ENCODE measurements at places on chromosomes 6 and 20.

DNA sequence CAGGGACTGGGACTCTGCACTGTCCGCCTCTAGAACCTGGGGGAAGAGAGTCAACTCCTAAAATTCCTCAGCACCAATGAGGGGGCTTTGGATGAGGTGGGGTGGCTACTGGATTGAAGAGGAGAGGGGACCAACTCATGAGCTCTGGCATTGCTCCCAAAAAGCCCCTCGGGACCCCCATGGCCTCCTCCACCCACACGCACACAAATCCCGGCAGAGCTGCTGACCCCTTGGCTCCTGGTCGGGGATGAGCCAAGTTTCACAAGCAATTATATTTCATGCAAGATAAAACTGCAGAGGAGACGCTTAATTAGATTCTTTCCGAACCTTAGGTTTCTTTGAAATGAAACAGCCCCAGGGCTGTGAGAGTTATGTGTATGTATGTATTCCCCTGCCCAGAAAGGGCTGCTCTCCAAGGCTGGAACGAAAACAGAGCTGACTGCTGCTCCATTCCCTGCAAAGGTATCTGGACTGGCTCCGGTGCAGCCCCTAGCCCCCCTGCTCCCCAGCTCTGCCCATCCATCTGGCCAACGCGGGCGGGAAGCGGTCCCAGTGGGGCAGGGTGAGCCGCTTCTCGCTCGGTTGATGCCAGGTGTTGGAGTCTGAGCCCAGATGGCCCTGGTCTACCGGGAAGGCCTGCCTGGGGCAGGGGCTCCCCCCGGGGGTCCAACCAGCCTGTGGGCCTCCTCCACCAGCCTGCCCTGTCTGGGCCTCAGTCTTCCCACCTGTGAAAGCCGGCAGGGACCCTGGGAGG, 46.8 kb upstream of the STX16 start:
- no peak for DNase-seq

GRCh38 chr6:119024111-119024510, 54.4 kb downstream of the FAM184A start:
- no peak for DNase-seq

DNA sequence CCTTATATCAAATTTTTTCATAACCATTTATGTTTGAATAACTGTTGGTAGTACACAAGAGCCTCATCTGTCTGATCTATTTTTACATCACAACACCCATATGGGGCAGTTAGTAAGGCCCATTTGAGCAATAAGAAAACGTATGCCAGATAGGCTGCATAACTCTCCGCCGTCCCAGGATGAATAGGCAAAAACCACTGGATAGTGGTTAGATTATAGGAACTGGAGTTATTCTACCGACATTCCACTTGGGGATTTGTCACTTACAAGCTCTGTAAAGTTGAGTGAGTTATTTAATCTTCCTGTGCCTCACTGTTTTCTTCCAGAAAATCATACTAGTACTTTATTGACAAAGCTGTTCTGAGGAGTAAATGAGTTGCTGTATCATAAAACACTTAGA, 881.9 kb downstream of the QKI start:
- DNase-seq, result no peak

- no peak for DNase-seq
Observed at GRCh38 chr6:52045481-52045880, 41.9 kb downstream of the PKHD1 start.

DNA sequence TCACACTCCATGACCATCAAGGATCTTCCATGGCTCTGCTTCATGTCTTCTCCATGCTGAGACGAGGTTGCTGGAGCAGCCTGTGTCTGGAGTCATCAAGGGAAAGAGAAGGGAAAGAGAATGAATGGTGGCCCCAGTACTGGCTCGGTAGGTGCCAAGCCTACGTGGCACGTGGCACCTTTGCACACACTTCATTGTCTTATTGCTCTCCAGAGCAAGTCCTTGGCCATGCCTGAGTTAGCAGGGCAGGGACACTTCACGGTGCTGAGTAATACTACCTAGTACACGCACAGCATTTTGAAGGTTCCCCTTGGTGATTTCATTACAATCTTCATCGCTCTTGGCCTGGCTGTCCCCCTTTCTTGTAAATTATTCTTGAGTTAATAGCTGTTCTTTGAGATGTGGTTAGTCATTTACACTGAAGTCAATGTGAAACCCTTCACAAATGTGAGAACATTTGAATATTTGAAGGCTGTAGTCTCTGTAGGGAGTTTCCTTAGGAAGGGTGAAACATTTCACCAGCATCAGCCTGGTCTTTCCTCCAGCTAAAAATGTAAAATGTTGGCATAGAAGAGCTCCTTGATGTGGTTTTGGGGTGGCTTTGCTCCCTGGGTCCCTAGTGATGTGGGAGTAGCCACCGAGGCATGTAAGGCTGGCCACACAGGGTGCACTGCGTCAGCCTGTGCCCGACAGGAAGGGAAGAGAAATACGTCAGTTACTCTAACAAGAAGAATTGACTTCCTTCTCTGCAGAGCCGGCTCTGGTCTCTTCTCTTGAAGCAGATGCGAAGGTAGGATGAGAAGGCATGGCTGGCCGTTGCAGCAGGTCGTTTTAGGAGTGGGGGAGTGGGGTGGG, at the start of gene SYTL3:
Gene SYTL3 (plus strand): TSS at position 766 of the 855 bp plus-strand sequence. CDS start 13,215 bp downstream, outside the sequence.
- DNase-seq, result peak; percentile 73

DNA sequence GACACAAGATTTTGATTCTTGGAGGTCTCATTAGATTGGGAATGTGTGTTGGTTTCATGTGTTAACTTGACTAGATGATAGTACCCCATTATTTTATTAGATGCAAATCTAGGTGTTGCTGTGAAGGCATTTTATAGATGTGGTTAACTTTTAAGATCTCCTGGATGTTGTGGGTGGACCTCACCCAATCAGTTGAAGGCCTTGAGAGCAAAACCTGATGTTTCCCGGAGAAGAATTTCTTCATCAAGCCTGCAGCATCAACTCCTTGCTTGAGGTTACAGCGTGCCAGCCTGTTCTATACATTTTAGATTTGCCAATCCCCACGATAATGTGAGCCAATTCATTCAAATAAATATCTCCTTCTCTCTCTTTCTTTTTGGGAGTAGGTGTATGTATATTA, 66.8 kb upstream of the EXOC2 start:
- DNase-seq, result no peak

- no peak for DNase-seq
Observed at GRCh38 chr6:22544476-22544875, 24.9 kb upstream of the HDGFL1 start.

DNA sequence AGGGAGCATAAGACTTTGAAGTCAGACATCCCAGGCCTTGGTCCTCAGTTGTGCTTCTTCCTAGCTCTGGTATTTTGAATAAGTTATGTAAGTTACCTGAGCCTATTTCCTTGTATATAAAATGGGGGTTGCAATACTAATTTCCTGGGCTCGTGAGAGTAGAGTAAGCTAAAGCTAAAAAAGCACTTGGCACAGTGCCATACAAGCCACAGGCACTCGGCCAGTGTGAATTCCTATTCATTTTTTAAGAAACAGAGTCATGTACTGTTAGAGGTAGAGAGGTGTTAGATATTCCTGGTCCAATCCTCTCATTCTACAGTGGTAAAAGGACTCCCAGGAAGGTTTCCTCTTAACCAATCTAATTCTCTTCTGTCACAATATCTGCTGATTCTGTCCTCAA, 79.6 kb upstream of the EPB41L1 start:
- DNase-seq, result no peak

DNA sequence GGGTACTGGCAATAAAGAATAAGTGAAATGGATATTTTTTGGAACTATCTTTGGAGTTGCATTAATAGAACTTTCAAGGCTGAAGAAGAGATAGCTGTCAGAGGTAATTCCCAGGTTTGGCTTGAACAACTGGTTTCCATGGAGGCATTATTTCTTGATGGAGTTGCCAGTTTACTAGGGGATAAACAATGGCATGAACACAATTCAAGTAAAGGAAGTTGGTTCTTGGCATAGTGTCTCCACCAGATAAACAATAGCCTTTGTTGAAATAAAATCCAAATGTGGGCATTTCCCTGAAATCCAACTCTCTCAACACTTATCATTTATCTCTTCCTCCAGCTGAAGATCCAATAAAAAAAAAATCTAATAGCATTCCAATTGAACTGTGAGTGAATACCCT, 454.9 kb downstream of the C6orf118 start:
- no peak for DNase-seq

- no peak for DNase-seq
Observed at GRCh38 chr6:52877168-52877567, 32.3 kb downstream of the GSTA3 start.

GRCh38 chr6:2355150-2355549, 109.7 kb upstream of the GMDS start:
- no peak for DNase-seq

DNA sequence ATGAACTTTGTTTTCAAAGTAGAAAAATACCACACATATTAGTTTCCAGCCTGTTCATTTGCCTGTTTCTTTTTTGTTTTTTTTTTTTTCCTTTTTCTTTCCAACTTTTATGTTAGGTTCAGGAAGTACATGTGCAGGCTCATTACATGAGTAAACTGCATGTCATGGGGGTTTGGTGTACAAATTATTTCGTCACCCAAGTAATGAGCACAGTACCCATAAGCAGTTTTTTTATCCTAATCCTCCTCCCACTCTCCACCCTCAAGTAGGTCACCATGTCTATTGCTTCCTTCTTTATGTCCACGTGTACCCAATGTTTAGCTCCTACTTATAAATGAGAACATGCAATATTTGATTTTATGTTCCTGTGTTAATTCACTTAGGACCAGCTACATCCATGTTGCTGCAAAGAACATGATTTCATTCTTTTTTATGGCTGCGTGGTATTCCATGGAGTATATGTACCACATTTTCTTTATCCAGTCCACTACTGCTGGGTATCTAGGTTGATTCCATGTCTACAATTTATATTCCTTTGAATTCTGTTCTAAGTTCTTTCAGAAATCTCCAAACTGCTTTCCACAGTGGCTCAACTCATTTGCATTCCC, 31.8 kb downstream of the SNX14 start:
- no peak for DNase-seq

DNA sequence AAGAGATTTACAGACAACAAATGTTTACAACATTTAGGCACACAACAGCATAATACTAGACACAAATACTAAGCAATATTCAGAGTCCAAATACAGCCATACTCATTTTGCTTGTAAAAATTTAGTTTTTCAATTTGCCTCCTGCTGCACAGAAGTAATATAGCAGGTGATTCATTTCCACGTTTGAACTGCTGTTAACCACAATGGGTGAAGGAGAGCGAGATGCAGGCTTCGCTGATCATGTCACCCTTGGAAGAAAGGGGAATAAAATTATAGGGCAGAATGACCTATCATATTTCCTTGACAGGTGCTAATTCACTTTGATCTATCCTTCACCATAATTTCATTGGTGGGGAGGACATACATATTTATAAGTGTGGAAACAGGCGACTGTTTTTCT, 643.8 kb upstream of the AGPAT4 start:
- DNase-seq, result no peak

DNA sequence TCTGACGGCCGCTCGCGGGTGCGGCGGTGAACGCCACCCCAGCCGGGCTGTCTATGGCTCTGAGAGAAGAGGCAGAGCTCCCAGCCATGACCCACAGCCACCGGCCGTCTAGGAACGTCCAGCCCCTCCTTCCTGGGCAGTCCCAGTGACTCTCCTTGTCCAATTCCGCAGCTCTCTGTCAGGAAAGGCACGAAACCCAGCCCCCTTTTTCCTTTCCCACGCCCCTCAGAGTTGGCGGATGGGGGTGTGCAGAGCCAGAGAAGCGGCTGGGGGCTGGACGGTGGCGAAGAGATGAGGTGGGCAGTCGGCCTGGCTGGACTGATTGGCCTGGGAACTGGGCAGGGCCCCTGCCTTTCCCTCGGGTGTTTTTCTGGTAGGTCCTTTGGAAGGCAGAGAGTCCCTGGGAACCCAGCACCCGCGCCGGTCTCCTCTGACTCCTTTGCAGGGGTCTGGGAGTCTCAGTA, 1.5 kb downstream of the EBF4 start:
- no peak for DNase-seq

GRCh38 chr6:21846541-21847451, 253.2 kb downstream of the SOX4 start:
- peak; percentile 7 for DNase-seq

DNA sequence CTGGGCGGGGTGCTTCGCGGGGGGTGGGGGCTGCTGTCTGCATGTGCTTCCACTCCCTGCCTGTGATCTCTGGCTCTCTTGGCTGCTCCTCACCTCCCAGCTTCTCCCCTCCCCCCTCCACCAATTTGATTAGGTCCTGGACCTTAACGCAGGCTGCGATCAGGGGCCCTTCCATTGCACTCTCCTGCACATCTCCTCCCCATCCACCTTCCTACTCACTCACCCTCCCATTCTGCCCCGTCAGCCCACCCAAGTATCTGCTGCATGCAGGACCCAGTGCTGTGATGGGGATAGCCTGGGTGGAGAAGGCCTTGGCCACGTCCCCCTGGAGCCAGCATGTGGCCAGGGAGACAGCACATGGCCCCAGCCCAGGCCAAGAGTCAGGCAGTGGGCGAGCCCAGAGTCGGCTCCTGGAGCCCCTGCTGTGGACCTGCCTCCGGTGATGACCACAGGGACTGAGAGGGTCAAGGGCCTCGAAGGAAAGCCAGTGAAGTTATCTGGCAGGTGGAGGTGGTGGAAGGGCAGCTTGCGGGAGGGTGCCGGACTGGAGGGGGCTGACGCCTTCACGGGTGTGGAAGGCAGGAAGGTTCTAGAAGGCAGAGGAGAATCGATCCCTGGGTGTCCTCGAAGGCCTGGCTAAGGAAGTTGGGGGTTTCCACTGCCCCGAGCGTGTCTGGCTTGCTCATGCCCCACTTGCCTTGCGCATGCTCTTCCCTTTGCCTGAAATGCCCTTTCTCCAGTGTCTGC, 40.7 kb downstream of the SRC start:
- DNase-seq, result no peak

GRCh38 chr6:40735521-40735920, 148.4 kb upstream of the LRFN2 start:
- no peak for DNase-seq

DNA sequence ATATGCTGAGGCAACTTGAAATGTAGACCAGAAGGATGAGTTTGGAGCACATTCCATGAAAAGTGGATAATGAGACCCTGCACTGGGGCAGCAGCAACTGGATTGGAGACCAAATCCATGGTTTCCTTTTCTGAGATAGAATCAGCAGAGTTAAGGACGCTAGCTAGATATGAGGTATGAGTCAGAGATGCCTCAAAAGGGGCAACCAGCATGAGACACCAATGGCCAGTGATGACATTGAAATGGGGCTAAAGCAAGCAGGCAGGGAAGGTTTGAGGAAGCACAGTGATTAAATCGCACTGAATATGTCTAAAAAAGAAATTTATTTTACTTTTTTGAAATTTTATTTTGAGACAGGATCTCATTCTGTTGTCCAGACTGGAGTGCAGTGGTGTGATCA, 802.4 kb downstream of the TFAP2A start:
- DNase-seq, result no peak

Data from CD4-positive, alpha-beta T cell treated with Interleukin-17A for 4 hours (primary cell).